ENCODE measurements at places on chromosomes 16 and 17.

DNA sequence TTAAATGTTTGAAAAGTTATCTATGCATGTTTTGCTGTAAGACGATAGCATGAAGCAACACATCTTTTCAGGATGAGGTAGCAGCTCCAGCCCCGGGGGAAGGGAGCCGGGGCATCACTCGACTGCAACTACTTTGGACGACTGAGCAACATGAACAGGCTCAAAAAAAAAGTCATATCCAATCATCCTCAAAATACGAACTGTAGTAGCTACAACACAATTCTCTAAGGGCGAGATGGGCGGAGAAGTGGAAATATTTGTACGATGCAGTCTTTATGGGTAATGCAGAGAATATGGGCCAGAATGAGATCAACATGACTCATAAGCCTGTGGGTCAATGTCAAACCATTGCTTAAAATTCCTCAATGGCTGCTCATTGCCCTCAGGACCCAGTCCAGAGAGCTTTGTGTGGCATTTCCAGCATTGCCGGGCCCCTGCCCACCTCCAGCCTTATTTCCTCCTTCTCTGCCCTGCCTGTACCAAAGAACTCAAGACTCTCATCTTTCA, 17.7 kb upstream of the SMURF2 start:
- DNase-seq, result no peak

DNA sequence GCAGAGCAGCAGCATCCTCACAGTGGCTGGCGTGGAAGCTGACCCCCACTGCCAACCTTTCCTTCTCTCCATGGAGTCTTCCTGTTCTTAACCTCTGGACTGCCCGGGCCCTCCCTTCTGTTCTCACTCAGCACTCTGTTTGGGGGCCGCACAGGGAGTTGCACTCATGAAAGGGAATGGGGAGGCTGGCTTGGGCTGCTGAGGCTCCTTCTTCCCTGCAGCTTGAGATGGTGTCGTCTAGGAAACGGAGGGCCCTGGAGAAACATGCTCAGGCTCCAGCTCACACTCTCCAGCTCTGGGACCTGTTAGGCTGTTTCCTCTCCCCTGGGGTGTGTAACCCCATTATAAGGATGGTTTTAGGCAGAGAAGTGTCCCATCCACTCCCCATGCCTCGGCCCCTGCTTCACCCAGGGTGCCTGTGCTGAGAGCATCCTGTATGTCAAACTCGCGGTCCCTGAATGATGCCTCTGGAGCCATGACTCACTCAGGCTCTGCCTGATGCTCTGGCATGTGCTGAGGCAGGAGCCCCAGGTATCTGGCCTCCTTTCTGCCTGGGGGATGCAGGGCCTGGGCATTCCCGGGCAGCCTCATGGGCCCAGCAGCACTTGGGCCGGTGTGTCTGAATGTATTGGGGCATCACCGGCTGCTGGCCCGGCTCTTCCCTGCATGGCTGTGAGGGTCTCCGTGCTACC, 18.9 kb downstream of the TMEM94 start:
- no peak for DNase-seq

DNA sequence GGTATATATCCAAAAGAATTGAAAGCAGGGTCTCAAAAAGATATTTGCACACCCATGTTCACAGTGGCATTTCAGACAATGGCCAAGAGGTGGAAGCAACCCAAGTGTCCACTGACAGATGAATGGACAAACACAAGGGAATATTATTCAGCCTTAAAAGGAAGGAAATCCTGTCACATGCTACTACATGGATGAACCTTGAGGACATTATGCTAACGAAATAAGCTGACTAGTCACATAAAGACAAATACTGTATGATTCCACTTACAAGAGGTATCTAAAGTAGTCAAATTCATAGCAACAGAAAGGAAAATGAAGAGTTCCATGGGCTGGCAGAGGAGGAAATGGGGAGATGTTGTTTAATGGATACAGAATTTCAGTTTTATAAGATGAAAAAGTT, 41.4 kb downstream of the TEX2 start:
- DNase-seq, result no peak

DNA sequence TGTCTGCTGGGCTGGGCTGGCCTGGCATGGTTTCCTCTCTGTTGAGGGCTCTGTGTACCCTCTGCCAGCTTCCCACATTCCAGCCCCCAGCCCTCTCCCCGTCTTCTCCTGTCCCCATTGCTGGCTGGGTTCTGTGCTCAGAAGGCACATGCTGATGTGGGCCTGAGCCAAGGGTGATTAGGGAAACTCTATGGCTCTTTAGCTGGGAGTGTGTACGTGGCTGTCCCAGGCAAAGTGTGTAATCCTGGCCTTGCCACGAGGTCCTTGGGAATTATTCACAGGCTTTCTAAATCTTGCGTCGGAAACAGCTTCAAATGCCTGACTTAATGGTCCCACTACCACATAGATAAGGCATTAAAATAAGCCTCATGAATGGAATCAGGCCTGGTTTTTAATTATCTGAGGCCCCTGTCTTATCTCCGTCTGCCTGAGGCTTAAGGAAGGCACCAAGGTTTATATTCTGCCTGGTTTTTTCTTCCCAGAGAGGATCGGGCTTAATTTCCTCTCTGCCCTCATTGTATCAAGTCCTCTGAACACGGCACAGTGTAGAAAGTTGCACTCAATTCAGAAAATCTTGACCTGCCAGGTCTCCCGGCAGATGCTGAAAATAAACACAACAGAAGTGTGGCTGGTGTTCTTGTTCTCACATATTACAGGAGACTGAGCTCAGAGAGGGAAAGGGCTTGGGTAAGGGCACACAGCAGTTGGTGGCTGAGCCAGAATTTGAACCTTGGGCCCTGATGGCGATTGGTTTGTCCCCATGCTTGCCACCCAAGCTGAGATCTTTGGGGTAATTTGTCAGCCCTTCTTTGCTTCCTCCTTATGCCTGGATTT, 52.9 kb upstream of the LGALS9 start:
- no peak for DNase-seq

GRCh38 chr16:23771642-23772041, 16.8 kb downstream of the CHP2 start:
- no peak for DNase-seq

DNA sequence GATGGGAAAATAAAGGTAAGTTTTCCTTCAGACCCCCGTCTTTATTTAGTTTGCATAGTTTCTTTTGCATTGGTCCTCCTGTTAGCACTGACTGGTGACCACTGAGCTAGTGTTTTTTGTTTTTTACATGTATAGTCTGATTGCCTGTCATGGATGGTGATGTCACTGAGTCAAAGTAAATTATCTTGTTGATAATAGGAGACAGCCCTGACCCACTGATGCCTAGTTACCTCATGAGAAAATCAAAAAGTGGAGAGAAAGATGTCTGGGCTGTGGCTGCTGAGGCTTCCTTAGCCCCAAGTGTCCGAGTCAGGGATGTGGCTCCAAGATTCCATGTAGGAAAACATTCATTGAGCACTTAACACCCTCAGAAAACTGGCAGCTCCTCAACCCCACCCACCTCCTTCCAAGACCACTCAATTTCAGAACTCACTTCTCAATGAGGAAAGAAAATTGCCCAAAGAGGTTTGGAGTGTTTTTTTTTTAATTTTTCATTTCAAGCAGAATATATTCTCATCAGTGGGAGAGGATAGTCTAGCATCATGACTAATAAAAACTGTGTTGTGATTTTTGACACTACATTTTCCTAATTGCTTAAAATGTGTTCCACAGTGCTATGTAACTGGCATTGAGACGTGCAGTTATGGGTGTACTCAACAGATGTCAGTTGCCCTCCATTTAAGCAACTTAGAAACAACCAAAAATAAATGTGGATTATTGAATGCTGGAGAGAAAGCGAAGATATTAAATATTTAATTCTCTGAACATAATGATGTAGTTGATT, 38.7 kb upstream of the NUDT7 start:
- DNase-seq, result no peak

GRCh38 chr17:11144358-11145233, 96.4 kb upstream of the SHISA6 start:
- DNase-seq, result peak; percentile 15

DNA sequence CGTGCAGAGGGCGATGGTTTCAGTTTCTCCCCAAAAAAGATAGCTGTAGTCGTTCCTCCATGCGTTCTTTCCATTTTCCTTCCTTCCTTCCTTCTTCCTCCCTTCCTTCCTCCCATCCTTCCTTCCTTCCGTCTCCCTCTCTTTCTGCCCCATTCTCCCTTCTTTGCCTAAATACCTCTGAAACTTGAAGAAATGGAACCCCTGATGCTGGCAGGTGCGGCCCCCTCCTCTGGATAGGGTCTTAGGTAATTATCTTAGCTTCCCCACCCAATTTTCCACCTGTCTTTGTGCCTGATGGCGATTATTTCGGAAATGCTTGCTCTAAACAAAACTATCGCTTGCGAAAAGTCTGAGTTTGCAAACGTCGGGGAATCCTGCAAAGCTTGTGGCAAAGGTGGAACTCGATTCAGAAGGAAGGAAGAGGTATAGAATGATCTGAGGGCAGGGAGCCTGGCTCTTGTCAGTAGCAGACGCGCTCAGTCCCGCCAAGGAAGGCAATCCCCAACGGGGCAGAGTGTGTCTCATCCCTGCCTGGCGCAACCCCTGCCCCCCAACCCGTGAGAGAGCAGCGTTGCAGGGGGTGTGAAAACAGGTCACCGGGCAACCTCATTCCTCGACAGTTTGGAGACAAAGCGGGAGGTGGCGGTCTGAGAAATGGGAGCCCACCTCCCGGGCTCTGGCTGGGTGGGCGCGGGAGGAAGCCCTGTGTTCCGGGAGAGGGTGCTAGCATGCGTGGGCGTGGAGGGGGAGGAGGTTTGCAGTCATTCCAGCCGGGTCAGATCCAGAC, 2.9 kb upstream of the CBX8 start:
- DNase-seq, result no peak

GRCh38 chr17:9324864-9325263, 250.8 kb downstream of the STX8 start:
- no peak for DNase-seq

DNA sequence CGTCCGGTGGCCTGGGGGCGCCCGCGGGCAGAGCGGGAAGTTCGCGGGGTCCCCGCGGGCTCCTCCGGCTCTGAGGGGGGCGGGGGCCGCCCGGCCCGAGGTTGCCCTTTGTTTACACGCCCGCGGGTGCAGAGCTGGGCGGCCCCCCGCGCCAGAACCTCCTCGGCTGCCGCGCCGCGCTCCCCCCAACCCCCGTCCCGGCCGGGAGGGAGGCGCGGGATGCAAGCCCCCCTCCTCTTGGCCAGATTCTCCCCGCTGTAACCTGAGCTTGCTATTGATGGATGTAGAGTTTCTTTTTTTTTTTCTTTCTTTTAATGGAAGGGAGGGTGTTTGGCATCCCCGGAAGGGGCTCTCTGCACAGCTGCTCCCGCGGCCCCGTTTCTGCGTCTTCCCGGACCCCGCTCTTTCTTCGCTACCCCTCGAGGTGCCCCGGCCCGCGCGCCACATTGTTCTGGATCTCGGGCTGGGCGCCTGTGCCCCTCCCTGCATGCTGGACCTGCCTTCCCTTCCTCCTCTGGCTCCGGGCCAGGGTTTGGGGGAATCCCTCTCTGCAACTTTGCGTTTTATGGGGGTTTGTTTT, 646 bp downstream of the CBX2 start:
- DNase-seq, result no peak

- no peak for DNase-seq
Measured at GRCh38 chr16:64196444-64196843, 925.4 kb downstream of the CDH11 start.

DNA sequence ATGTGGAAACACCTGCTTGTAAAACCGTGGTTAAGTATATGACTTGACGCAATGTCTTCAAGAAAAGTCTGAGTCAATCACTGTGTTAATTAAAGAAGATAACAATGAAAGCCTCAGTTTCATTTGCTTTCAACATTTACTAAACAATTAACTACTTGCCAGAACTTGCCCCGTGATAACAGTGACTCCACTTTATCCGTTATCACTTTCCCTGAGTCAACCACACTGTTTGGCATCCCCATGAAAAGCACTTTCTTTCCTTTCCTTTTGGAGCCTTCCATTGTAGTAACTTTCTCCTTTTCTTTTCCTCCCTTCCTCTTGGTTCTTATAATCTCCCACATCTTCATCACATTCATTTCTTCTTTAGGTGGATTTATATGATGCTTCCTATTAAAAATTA, 435.1 kb upstream of the GOT2 start:
- DNase-seq, result no peak

DNA sequence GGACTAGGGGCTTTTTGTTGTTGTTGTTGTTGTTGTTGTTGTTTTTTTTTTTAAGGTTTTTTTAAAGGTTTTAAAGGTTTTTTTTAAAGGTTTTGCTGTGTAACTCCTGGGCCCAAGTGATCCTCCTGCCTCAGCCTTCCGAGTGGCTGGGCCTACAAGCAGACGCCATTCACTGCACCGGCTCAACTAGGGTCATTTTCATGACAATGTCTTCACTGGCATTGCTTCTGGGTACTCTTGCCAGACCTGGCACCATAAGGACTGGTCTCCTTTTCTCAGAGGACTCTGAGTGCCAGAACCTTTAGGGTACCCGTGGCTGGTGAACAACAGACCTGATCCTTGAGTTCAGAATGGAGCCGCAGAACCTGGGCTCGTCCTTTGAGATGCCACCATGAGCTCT, 20.4 kb downstream of the POLR3E start:
- no peak for DNase-seq

DNA sequence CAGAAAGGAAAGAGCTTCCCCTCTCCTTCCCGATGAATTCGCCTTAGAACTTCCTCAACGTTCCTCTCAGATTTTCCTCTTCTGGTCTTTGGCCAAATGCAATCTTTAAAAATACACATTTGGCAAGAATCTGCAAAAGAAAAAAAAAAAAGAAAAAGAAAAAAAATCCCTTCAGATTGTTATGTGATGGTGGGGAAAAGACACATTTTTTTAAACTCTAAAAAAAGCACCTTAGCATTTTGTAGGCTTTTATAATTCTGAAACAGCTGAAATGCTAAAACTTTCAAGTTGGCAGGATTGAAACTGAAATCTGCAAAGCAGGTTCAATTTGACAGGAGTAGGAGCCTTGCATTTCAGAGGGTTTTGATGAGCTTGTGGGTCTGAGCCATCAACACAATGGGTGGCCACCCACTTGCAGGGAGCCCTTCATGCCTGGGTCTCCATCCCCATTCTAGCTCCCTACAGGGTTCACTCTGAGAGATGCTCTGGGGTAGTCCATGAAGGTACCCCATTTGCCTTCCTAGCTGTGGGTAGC, 33.1 kb downstream of the CACNG3 start:
- no peak for DNase-seq

DNA sequence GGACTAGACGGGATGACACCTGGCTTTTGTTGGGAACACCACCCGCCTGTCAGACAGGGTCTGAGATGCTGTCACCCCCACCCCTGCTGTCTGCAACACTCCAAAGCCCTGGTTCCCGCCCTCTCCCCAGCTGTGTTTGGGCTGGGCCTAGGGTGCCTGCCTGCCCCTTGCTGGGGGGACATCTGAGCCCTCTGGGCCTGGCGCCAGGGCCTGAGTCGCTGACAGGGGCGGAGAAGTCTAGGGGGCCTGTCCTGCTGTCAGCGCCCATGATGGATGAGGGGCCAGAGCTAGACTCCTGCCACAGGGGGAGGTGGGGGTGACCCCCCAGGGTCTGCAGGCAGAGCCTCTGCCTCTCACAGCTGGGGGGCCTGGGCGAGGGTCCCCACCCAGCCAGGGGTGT, 7.6 kb upstream of the PKMYT1 start:
- no peak for DNase-seq

GRCh38 chr16:27712251-27712711, 162.3 kb downstream of the KATNIP start:
- DNase-seq, result no peak

- DNase-seq, result no peak
Measured at GRCh38 chr16:86993426-86994110, 323.6 kb downstream of the C16orf95 start.
